Upper lobe of right lung (tissue), 1 donor: ENCODE measurements at places on chromosomes 6 and 20. TPM values are rescaled to one million over a fixed set of nuclear protein-coding genes. Genes with fewer than 3 reads are reported as not detected.

The JPH2 gene
- 7.9 TPM for total RNA-seq

The IP6K3 gene
- 4.6 TPM for total RNA-seq

GRCh38 chr20:11740975-11741374, 176.7 kb upstream of the BTBD3 start:
- H3K27ac ChIP-seq: no peak overlapping the region
- H3K27me3 ChIP-seq: no peaks in the 10 kb centered on the region
- no peak for DNase-seq
- H3K36me3 ChIP-seq: no peaks in the 10 kb centered on the region
- H3K4me1 ChIP-seq: no peaks in the 10 kb centered on the region

GRCh38 chr6:151263967-151264366, 24.2 kb downstream of the AKAP12 start:
- no peaks in the 10 kb centered on the region for H3K36me3 ChIP-seq
- H3K4me3 ChIP-seq: no peak overlapping the region
- H3K27me3 ChIP-seq: no peaks in the 10 kb centered on the region
- H3K4me1 ChIP-seq: no peaks in the 10 kb centered on the region
